ENCODE measurements at places on chromosomes 1 and 21.

- peak; percentile 12 for DNase-seq
Measured at GRCh38 chr1:231969076-231969475, 342.5 kb downstream of the DISC1 start.

GRCh38 chr1:218633238-218633988 lies 288.3 kb downstream of the TGFB2 start:
- DNase-seq, result peak; percentile 40

DNA sequence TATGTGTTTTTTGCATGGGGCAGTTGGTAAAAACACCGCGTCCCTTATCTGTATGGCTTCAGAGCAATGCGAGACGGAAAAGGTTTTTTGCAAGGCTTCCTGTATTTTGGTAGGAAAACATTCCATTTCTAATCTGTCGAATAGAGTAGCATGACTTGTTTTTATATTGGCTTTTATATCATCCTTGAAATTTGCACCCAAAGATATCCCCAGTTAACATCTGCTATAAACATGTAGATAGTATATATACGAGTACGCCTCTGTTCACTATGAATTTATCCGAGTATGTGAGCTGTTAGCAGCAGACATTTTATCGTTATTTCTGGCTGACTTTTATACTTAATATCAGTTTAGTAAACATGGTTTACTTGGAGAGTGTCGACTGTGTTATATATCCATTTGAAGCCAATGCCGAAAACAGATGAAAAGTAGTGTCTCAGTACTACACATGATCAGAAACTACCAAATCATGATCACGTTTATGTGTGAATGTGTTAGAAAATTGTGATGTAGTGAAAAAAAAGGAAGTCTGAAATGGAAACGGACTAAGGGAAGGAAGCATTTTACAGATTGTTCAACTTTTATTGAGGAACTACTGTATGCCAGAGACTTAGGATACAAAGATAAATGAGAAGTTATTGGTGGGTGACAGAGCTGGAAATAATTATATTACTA lies 1.0 kb downstream of the LEPR start:
- no peak for DNase-seq

- DNase-seq, result no peak
Measured at GRCh38 chr21:45079351-45079750, 5.0 kb downstream of the ADARB1 start.

GRCh38 chr1:93129507-93130099 lies 50.5 kb downstream of the MTF2 start:
- DNase-seq, result no peak

- peak; percentile 48 for DNase-seq
Measured at GRCh38 chr1:86965012-86965826, 50.8 kb downstream of the HS2ST1 start.

- DNase-seq, result no peak
Measured at GRCh38 chr21:29189353-29189752, 58.9 kb downstream of the MAP3K7CL start.

DNA sequence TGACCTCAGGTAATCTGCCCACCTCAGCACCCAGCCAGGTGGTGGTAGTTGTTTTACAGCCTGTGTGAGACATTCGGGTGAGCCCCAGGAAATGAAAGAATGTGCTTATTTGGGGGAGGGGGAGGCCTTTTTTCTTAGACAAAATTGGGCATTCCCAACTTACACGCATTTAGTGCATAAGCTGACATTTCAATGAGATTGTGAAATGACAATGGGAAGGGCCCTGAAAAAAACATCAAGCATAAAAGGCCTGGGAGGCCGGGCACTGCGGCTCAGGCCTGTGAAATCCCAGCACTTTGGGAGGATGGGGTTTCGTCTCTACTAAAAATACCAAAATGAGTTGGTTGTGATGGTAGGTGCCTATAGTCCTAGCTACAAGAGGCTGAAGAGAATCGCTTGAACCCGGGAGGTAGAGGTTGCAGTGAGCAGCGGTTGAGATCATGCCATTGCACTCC lies 5.0 kb downstream of the GAS5 start:
- no peak for DNase-seq

DNA sequence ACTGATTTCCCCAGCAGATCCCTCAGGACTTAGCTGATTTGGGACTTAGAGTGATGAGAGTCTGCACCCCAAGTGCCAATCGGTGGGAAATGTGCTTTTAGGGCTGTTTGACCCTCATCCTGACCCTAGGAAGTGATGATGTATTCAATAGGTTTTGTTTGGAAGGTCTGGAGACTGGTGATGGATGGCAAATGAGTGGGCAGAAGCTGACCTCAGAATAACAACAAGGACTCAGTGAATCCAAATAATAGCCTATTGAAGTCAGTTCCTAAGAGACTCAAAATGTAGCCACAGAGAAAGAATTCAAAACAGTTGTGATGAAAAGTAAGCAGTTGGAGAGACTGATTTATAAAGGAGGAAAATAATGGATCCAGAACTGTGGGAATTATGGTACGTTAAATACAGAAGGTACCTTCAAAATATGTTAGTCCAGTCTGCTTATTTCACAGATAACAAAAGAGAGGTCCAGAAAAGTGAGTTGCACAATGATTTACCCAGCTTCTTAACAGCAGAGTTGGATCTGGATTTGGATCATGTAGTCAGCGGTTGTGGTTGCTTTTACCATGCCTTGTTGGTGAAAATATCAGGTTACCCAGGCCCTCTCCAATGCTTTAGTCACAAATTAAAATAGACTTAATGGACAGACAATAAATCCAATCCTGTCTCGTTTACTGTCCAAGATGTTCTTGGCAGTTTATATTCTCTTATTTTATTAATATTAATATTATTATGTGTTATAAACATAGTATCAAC lies 123.0 kb upstream of the PTBP2 start:
- no peak for DNase-seq

DNA sequence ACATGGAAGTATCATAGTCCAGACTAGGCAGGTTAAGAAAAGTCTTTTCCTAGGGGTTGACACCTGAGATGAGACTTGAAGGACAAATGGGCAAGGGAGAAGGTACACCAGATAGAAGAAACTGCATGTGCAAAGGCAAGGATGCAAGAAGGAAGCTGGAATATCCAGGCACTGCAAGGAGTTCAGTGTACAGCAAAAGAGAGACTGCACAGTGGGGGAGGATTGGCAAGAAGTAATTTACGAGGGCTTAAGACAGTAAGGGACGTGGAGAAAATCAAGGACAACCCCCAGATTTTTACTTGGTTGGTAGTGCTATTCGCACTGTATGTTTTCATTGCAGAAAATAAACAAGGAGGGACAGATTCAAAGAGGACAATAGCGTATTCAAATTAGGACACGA lies 58.5 kb downstream of the DNM3 start:
- DNase-seq, result no peak

- DNase-seq, result no peak
Measured at GRCh38 chr21:31030367-31031106, 7.7 kb downstream of the KRTAP19-8 start.

DNA sequence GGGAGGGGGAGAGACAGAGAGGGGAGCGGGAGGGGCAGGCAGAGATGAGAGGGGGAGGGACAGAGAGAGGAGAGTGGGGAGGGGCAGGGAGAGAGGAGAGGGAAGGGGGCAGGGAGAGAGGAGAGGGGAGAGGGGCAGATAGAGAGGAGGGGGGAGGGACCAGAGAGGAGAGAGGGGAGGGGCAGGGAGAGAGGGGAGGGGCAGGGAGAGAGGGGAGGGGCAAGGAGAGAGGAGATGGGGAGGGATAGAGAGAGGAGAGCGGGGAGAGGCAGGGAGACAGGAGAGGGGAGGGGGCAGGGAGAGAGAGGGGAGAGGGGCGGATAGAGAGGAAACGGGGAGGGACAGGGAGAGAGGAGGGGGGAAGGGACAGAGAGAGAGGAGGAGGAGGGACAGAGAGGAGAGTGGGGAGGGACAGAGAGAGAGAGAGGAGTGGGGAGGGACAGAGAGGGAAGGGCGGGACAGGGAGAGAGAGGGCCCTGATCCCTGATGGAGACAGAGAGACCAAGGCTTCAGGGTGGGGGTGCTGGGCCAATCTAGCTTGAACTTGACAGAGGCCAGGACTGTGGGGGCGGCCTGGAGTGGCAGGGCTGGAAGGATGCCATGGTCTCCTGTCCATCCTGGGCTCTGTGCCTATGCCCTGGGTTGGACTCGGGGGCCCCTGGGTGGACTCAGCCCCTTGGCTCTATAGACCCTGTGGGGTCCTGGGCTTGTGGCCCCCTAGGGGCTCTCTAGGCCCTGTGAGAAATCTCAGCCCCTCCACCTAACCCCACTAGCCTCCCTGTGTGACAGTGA lies 43.6 kb downstream of the DMRTB1 start:
- no peak for DNase-seq

DNA sequence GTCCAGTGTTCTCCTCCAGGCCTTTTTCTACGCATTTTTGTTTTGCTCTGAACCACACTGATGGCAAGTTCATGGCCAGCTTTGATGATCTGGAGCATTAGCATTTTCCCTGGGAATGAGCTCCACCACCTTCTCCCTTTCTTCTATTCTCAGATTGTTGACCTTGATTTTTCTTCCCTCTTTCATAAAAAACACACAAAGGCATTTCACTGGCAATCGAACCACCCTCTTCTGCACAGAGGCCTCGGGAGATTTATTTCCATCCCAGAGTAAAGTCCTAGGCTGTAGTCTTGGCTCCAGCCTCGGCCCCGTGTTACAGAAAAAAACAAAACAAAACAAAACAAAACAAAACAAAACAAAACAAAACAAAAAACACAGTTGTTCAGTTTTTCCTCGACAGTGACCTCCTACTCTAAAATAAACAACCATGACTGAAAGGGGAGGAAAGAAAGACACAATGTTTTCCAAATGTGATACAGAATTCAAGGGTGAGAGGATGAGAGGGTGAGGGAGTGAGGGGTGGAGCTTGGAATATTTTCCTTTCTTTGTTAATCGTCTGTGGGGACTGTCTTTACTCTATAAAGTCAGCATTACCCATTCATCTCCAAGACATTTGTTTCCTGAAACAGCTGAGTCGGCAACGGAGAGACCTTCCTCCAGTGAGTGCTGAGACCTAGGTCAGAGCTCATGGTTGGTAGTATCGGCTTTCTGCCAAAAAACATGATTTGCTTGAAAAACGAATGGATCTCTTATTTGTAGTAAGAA lies 29.8 kb upstream of the RNF186 start:
- DNase-seq, result no peak

DNA sequence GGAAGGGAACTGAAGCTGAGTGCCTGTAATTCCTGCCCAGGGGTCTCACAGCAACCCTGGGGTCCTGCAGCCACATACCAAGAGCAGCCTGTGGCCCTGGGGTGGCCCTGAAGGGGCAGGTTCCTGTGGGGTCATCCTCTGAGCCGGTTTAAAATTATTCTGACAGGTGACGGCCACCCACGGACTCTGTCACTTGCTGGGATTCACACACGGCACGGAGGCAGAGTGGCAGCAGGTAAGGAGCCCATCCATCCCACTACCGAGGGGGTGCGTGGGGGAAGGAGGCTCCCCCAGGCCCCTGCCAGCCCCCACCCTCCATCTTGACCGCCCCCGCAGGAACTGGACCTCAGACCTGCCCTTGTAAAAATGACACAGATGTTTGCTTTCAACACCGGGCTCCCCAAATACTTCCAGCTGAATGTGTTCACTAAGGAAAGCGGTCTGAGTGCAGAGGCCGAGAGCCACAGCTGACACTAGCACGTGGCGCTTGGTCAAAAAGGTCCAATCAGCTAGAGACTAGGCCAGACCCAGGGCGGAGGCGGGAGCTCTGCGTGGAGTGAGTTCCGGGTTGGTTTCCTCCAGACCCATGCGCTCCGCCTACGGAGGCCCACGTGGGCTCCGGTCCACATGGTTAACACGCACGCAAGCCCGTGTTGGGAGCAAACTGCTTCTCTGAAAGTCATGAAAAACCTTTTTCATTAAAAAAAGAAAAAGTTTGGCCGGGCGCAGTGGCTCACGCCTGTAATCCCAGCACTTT lies 10.0 kb downstream of the YBEY start:
- no peak for DNase-seq

DNA sequence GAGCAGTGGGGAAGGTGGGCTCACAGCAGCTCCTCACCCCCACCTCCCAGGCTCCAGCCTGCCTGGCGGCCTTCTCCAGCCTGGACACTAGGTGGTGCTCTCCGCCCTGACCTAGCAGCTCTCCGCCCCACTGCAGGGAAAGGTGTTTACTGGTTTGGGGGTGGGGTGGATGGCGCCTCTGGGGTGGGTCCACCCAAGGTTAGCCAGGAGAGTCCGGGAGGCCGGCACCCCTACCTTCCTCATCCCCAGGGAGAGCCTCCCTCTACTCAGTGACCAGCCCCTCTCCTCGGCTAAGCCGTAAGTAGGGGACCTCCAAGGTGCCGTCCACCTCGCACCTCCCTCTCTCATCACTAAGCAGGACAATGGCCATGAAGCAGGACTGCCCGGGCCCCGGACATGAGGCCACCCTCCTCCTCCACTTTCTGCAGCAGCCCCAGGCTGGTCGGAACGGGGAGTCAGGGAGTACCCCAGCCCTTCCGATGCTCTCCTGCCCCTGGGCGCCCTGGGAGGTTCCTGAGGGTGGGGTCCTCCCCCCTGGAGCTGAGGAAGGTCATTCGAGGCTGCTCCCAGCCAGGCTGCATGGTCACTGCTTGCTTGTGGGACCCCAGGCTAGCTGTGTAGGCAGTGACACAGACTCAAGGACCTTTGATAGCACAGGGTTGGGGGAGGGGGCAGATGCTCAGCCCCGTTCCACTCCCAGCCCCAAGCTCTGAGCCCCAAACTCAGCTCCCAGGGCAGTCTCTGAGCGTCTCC lies 101.4 kb upstream of the VAMP3 start:
- peak; percentile 83 for DNase-seq

DNA sequence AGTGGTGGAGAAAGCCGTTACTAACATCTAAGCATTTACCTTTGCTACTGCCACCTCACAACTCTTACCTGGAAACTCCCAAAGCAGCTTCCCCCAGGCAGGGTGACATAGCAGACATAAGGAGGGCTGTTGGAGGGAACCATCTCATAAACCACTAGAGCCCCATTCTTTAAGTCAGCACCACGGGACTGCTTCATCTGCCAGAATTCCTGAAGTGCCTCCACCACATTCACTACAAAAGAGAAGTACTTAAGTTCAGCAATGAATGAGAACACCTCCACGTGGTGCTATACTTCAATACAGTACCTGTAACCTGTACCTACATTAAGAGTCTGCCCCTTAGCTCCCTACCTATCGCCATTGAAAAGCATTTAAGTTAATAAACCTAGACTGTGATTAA lies 10.3 kb downstream of the LIX1L start:
- DNase-seq, result peak; percentile 27

GRCh38 chr1:170967042-170967910 lies 31.9 kb downstream of the MROH9 start:
- DNase-seq, result no peak

DNA sequence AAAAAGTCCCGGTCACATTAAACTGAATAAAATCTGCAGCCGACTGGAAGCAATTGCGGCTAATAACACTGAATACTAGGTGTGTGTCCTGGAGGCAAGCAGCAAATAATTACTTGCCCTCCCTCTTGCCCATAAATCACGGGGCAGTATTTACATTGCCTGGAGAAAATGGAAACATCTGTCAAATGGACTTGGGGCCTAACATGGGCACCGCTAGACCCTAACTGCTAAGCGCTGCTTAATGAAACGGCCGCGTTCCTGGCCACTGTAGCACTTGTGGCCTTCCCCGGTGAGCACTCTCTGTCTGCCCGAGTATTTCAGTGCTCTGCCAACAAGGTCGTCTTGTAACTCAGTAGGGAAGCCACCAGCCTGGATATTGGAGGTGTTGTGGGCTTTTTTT lies 23.9 kb upstream of the KNCN start:
- no peak for DNase-seq
